RPMI8226 (cell line): ENCODE measurements at places on chromosomes 4 and X.

GRCh38 chrX:21398426-21398825 lies 24.2 kb downstream of the CNKSR2 start:
- no peak for DNase-seq

DNA sequence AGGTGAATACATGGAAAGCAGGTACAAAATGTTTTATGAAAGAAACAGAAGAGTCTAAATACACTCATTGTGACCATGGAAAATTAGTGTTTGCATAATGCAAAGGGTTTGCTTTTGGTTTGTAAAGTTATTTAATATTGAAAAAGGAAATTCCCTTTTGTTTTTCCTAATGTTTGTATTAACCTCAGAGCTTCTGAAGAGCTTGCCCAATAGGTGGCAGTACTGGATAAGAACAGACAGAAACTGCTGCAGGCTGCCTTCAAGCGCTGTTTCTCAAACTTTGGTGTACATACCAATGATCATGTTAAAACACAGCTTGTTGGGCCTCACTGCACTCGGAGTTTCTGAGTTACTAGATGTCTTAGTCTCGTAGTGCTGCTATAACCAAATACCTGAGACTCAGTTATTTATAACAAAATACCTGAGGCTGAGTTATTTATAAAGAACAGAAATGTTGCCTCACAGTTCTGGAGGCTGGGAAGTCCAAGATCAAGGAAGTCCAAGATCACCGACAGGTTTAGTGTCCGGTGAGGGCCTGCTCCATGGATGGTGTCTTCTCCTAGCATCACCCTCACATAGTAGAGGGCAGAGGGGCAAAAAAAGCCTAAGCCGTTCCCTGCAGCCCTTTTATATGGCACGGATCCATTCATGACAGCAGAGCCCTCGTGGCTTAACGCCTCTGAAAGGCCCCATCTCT lies 54.2 kb downstream of the SUPT20HL2 start:
- DNase-seq = peak; percentile 55

DNA sequence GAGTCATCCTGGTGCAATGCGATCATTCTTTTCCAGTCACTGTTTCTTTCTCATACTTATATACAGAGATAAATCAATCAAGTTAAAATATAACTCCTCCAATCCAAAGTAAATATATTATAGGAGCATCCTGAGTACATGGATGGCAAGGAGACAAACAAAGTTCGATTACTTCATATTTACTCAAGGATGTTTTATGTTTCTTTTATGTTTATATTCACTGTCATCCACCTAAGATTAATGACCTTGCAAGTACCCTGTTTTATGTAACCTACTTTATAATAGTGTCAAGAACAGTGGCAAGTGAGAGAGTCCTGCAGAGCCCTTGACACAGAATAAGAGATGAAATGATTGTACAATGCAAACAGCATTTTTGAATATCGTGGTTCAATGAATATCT lies at the start of gene UGT2B11:
Gene UGT2B11 (minus strand): TSS at position 33 of the 400 bp plus-strand sequence. CDS start 26 bp downstream, at position 7.
- DNase-seq = no peak

- no peak for DNase-seq
These were observed 465 bp downstream of the HNRNPH2 start for GRCh38 chrX:101408532-101408841.

DNA sequence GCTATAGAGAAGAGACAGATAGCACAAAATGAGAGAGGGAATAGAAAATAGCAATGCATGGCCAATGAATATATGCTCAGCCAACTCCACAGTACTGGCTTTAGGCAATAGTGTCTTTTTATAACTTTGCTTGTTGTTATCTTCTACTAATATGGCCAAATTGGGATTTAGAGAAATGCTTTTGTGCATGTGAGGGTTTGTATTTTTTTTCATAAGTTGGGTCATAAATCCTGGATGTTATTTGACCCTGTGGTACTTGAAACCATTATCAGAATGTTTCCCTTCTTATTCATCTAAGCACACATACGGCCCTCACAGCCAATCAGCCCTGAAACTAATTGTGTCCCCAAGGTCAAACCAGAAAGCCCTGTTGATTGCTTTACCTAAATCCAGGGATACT lies 35.2 kb upstream of the LPAR4 start:
- DNase-seq = no peak

- DNase-seq = no peak
These were observed 92.1 kb downstream of the HMX1 start for GRCh38 chr4:8779490-8779932.

GRCh38 chrX:129842510-129843208 lies 1.0 kb downstream of the ZDHHC9 start:
- DNase-seq = peak; percentile 33
